ENCODE measurements at places on chromosomes 1 and 21. TPM values are rescaled to one million over a fixed set of nuclear protein-coding genes. Genes with fewer than 3 reads are reported as not detected.

The GBP4 gene
- 11.1 TPM for total RNA-seq

The HHIPL2 gene
- 0.55 TPM for total RNA-seq

The ANGPTL3 gene
- total RNA-seq = not detected

The TRIM58 gene
- 0.88 TPM for total RNA-seq

The DHRS3 gene
- total RNA-seq = 82.0 TPM

The CA6 gene
- not detected for total RNA-seq

The ERICH3 gene
- 0.82 TPM for total RNA-seq

- no peaks in the 10 kb centered on the region for H3K4me1 ChIP-seq
- no peaks in the 10 kb centered on the region for H3K36me3 ChIP-seq
- no peak overlapping the region for H3K4me3 ChIP-seq
- no peaks in the 10 kb centered on the region for H3K27me3 ChIP-seq
- DNase-seq = no peak
Observed at GRCh38 chr1:188476606-188477005, 1647.9 kb downstream of the PLA2G4A start.

DNA sequence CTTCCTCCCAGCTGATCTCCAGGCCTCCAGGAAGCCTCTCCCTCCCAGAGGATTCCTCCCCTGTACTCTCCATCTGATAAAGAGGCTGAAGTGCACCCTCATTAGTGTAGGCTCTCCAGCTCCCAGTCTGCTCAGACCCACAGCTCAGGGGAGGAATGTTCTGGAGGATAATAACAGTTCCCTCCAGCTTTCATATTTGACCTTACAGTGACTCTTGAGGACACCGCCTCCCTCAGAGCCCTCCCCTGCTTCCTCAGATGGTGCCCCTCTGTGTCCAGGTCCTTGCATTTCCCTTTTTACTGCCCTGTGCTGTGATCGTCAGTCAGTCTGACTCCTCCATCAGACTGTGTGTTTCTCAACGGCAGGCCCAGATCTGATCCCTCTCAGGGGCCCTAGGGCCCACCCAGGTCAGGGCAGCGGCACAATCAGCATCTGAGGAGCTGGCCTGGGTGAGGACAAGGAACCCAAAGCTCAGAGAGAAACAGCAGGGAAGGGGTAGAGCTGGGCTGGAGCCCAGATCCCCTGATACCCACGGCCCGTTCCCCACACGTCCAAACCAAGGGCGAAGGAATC lies 1.1 kb upstream of the SHISAL2A start:
- DNase-seq = no peak
- peaks cover 4% of the 10 kb centered on the region for H3K4me1 ChIP-seq
- no peaks in the 10 kb centered on the region for H3K36me3 ChIP-seq
- no peak overlapping the region for H3K27ac ChIP-seq

- DNase-seq = no peak
- H3K4me3 ChIP-seq = no peak overlapping the region
- H3K36me3 ChIP-seq = no peaks in the 10 kb centered on the region
- no peak overlapping the region for H3K27ac ChIP-seq
- no peaks in the 10 kb centered on the region for H3K27me3 ChIP-seq
Observed at GRCh38 chr1:94616506-94616905, 74.9 kb upstream of the F3 start.

GRCh38 chr1:38420666-38421065 lies 374.1 kb upstream of the POU3F1 start:
- no peak for DNase-seq
- H3K4me3 ChIP-seq = no peak overlapping the region
- H3K27ac ChIP-seq = no peak overlapping the region
- H3K36me3 ChIP-seq = no peaks in the 10 kb centered on the region

GRCh38 chr1:160187407-160187806 lies 3.0 kb upstream of the CASQ1 start:
- H3K4me1 ChIP-seq = no peaks in the 10 kb centered on the region
- no peak for DNase-seq
- H3K27me3 ChIP-seq = no peaks in the 10 kb centered on the region
- H3K4me3 ChIP-seq = no peak overlapping the region
- H3K27ac ChIP-seq = no peak overlapping the region

DNA sequence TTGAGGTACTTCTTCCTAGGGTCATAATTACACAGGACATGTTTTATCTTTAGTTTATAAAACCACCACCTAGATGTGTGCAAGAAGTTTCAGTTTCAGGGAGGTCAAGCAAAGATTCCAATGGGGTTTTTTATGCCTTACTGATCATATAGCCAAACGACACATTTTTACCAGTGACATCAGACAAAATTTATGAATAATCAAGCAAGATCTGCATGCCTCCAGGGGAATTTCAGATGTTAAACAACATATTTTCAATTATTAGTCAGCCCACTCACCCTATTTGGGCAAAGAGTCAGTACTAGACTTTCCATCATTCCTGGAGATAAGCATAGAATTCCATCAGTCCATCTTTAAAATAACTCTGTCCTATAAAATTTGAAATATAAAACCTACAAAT lies 867.4 kb downstream of the KCNT2 start:
- H3K4me1 ChIP-seq = no peaks in the 10 kb centered on the region
- H3K27me3 ChIP-seq = no peaks in the 10 kb centered on the region
- no peak overlapping the region for H3K4me3 ChIP-seq
- DNase-seq = no peak
- H3K36me3 ChIP-seq = no peaks in the 10 kb centered on the region
- no peak overlapping the region for H3K27ac ChIP-seq

GRCh38 chr1:2383576-2383975 lies 7.8 kb downstream of the MORN1 start:
- peaks cover 9% of the 10 kb centered on the region for H3K4me1 ChIP-seq
- H3K27ac ChIP-seq = no peak overlapping the region
- H3K4me3 ChIP-seq = no peak overlapping the region
- H3K36me3 ChIP-seq = no peaks in the 10 kb centered on the region
- no peaks in the 10 kb centered on the region for H3K27me3 ChIP-seq

GRCh38 chr1:97308131-97308530 lies 586.5 kb downstream of the PTBP2 start:
- H3K4me1 ChIP-seq = no peaks in the 10 kb centered on the region
- H3K27me3 ChIP-seq = no peaks in the 10 kb centered on the region
- DNase-seq = no peak
- no peaks in the 10 kb centered on the region for H3K36me3 ChIP-seq
- H3K4me3 ChIP-seq = no peak overlapping the region
- H3K27ac ChIP-seq = no peak overlapping the region

DNA sequence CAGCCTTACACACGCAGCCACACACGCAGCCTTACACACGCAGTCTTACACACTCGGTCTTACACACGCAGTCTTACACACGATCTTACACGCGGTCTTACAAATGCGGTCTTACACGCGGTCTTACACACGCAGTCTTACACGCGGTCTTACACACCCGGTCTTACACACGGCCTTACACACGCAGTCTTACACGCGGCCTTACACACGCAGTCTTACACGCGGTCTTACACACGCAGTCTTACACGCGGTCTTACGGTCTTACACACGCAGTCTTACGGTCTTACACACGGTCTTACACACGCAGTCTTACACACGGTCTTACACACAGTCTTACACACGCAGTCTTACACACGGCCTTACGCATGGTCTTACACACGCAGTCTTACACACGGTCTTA lies 111.9 kb downstream of the PRDM16 start:
- H3K4me3 ChIP-seq = no peak overlapping the region
- no peaks in the 10 kb centered on the region for H3K27me3 ChIP-seq
- no peaks in the 10 kb centered on the region for H3K36me3 ChIP-seq
- H3K4me1 ChIP-seq = no peaks in the 10 kb centered on the region

DNA sequence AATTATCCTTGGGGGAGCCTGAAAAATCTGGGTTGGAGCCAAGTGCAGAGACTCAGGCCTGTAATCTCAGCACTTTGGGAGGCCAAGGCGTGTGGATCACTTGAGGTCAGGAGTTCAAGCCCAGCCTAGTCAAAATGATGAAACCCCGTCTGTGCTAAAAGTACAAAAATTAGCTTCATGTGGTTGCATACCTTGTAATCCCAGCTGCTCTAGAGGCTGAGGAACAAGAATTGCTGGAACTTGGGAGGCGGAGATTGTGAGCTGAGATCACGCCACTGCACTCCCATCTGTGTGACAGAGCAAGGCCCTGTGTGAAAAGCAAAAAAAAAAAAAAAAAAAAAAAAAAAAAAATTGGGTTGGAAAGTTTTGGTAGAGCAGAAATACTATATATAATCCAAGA lies 1563.6 kb upstream of the PRMT6 start:
- no peak overlapping the region for H3K27ac ChIP-seq
- no peaks in the 10 kb centered on the region for H3K36me3 ChIP-seq
- H3K27me3 ChIP-seq = no peaks in the 10 kb centered on the region
- H3K4me1 ChIP-seq = no peaks in the 10 kb centered on the region
- H3K4me3 ChIP-seq = no peak overlapping the region
- DNase-seq = no peak

DNA sequence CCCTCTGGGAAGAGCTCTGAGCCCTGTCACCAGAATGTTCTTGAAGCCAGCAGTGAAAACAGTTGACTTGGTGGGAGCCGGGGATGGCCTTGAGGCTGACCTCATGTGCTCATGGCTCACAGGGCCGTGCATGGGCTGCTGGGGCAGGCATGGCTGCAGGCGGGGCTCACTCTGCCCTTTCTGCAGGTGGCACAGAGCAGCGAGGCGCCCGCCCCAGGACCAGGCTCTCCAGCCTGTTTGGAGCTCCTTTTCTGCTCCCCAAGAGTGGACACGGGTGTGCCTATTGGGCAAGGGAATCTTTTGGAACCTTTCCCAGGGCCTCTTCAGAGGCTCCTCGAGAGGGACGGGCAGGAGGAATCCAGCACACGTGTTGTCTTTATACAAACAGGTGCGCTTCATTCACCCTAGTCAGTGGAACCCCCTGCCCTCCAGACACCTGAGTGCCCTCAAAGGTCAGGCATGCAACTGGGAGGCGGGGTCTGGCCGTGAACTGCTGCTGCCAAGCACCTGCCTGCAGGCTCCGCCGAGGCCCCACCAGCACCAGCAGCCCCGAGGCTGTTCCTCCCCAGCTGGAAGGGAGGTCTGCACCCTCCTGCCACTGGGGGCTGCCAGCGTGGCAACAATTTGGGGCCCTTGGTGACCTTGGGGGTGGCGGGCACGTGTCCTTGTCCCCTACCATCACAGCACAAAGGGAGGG lies 2.6 kb upstream of the TTC34 start:
- no peak overlapping the region for H3K27ac ChIP-seq
- H3K36me3 ChIP-seq = no peaks in the 10 kb centered on the region
- H3K4me1 ChIP-seq = no peaks in the 10 kb centered on the region
- no peak overlapping the region for H3K4me3 ChIP-seq
- no peak for DNase-seq
- H3K27me3 ChIP-seq = no peaks in the 10 kb centered on the region

GRCh38 chr1:243261390-243261789 lies 5.5 kb downstream of the SDCCAG8 start:
- H3K27me3 ChIP-seq = no peaks in the 10 kb centered on the region
- H3K27ac ChIP-seq = no peak overlapping the region
- H3K4me1 ChIP-seq = peaks cover 6% of the 10 kb centered on the region
- no peaks in the 10 kb centered on the region for H3K36me3 ChIP-seq

DNA sequence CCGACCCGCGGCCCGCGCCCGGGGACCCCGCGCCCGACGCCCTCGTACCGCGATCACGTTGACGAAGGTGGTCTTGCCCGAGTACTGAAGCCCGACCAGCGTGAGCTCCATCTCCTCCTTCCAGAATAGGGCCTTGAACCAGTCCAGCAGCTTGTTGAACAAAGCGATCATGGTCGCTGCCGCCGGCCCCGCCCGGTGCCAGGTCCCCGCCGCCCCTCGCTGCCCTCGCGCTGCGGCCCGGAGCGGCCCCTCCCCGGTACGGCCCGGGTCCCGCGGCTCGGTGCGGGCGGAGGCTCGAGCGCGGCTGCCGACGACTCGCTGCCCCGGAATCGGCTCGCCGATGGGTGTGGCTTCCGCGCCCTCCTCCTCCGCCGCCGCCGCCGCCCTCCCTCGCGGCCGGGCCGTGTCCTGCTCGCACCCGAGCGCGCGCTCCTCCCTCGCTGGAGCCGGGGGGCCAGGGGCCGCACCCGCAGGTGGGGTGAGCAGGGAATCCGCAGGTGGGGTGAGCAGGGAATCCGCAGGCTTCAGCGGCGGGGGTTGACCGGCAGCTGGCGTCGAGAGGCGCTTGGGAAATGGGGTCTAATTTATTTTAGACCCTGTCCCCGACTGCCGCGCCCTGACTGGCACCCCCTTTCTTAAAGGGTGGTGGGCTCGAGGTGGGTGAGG lies at the start of gene ARL8A:
ARL8A (minus strand) TSS at position 336 of the 666 bp plus-strand sequence; CDS start at position 171, 165 bp downstream.
- H3K4me1 ChIP-seq = no peaks in the 10 kb centered on the region
- H3K36me3 ChIP-seq = no peaks in the 10 kb centered on the region

DNA sequence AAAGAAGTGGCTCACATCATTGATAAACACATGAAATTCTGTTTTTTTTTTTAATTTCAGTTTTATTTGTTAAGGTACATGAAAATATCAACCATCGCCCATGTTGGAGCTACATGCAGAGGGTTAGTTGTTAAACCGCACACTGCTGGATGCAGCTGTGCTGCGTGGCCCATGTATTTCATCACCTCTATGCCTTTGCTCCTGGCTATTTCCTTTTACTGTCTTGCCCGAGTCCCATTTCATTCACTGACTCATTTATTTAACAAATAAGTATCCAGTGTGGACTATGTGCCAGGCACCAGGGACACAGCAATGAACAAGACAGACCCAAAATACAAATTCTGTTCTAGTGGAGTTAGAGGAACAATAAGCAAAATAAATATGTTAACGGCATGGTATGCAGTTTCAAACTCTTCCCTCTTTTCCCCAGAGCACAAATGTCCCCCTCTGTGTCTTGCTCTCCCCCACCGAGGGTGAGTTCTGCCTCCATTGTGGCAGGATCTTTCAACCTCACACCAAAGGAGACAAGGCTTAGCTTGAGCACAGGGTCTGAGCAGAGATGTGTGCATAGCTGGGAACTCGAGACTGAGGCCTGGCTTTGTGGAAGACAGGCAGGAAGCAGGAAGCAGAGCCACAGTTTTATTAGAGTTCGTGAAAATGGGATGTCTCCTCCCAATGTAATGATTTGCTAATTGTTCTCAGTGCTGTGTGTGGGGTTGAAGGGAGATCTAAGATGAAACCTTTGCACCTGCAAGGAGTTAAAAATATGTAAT lies 44.6 kb downstream of the MAN1C1 start:
- DNase-seq = no peak
- no peaks in the 10 kb centered on the region for H3K36me3 ChIP-seq
- H3K27ac ChIP-seq = no peak overlapping the region
- H3K4me3 ChIP-seq = no peak overlapping the region
